ENCODE measurements at places on chromosomes 6 and 20.

DNA sequence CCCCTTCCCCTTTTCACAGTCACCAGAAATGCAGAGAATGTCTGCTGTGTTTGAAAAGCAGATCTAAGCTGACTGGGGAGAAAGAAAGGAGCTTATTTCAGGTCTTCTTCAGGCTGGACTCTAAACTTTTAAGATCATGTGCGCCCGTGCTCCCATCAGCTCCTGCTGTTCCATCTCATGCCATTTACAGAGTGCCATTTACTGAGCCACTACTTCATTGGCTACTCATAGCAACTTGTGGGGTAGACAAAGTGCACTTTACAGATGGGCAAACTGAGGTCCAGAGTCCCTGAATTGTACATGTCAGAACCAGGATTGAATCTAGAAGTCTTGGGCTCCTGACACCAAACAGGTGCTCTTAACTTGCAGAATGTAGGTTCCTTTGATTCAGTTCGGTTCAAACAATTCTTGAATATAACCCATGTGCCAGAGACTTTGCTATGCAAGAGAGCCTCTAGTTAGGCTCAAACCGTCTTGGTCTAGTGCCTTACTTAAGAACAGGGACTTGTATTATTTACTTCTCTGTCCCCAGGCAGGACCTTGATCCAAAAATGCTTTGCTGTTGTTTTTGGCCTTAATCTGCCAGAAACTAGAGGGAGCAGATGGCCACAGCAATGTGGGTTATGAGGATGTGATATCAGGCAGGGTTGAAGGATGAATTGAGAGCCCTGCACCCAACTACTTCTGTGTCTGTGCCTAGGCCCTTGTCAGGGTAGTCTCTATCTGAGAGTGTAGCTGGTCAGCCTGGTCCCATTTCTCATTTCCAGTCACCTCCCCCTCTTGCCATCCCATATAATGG, 56.4 kb downstream of the RALY start:
- no peak for DNase-seq

- DNase-seq, result peak; percentile 43
These were observed 20.2 kb upstream of the GJE1 start for GRCh38 chr6:142112451-142113061.

- DNase-seq, result no peak
These were observed 341.9 kb upstream of the EYS start for GRCh38 chr6:66048684-66049474.

DNA sequence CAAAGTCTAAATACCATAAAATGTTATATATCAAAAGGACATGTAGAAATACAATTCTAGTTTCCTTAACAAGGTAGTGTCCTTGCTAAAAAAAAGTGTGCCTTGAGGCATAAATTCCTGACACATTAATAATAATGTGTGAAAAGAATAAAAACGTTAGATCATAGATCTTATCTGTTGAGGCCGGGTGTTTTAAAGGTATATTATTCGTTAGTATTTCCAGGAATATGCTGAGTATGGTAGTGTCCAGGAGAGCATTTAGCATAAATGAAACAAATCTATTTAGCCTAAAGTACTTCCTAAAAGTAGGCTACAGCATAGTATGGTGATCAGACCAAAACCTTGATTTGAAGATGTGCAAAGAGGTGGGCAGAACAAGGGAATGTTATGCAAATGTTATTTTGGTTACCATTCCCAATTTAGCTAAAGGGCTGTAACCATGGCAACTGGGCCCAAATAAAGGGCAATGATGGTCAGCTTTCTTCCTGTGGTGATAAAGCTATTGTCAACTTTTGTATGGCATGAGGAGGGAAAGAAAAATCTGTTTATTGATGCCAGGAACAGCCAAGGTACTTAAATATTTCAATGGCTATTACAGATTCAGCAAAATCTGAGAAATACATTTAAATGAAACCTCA, 18.9 kb downstream of the MKKS start:
- DNase-seq, result no peak

DNA sequence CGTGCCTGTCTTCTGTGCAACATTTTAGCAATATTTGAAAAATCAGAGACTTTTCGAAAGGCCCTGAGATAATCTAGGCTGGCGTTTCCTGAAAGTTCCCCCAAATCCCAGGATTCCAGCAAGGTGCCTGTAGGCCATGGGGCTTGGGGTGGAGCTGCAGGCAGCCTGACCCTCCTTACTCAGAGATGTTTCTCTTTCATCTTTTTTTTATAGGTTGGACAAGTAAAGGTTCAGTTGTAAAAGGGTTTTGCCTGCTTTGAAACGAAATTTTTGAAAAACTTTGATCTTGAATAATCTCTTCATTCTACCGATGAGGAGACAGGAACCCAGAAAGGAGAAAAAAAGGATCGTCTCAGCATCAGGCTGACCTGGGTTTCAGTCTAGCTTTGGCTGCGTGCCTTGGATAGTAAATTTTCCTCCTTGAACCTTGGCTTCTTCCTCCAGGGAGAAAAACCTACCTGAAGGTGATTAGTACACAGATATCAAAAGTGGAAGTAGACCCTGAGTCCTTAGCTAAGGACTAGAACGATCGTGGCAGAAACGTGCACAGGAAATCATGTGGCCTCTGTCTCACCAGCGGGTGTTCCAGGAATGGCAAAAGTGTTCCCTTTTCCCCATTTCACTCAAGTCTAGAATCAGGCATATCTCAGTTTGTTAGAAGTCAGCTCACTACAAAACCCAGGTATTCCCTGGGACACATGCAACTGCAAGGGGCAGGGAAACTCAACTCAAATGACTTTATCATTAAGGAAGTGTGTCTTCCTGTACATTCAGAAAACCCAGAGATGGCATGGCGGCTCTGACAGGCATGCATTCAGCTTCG, 128.2 kb upstream of the PTPN1 start:
- DNase-seq, result no peak

DNA sequence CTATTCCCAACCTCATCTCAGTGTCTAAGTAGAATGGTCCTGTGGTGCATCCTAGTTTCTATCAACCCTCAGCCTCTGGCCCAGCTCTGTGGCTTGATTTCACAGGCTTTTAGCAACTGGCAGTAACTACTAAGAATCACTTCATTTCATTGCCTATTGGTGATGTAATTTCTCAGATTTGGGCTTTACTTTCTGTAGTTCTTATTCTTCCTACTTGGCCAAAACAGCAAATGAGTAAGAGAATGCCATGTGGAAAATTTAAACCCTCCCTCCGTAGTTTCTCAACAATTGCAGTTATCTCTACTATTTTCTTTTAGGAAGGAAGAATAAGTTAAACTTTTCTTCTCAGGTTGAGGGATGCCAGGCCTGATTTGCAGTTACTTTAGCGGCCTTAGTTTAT, 387.3 kb downstream of the CDKAL1 start:
- DNase-seq, result no peak

- peak; percentile 25 for DNase-seq
These were observed at the start of gene TOX2 for GRCh38 chr20:43914311-43915210. Gene TOX2 (plus strand): TSS chr20:43914852. CDS start chr20:43914892, 40 bp downstream.

DNA sequence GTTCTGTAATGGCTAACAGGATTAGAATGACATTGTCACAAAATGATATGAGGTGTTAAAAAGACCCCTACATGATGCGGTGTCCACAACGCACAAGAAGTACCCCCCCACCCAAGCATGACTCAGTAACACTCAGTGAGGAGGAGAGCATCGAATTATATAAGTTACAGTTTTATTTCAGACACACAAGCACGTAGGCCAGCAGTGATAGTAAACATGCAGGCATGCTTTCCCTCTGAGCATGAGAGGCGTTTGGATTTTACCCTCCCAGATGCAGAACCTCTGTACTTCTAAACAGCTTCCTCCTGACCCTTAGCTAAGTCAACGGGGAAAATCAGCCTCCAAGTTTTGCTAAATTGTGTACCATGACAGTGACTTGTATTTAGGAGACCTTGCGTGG, 23.9 kb downstream of the GNAS start:
- no peak for DNase-seq

DNA sequence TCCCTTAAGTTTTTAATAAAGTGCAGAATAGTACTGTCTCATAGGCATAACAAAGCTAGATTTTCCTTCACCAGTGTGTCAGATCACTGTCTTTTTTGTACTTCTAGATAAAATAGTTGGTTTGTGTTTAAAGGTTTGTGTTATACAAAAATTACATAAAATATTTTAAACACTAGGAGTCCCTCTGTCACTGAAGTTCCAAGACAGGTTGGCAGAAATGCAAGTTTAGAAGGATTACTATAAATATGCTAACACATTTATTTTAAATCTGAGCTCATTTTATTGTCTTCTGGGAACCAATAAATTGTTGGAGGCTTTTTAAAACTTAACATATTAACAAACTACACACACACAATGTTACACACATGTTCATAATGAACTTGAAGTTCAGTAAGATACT, 30.8 kb upstream of the RUNX2 start:
- no peak for DNase-seq

DNA sequence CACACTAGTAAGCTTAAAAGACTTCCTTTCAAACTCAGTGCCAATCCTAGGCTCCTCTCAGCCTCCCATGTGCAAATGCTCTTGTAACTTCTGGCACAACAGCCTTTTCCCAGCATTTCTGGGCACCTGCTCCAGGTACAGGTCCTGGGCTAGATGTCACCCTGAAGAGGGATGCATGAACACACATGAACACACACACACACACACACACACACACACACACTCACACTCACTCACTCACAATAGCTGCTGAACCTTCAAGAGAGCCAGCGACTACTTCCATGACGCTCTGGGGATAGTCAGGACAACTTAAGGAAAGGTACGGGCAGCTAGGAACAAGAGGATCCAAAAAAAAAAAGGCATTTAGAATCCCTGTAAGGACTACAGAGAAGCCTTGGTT, 122.8 kb downstream of the INSM1 start:
- no peak for DNase-seq

DNA sequence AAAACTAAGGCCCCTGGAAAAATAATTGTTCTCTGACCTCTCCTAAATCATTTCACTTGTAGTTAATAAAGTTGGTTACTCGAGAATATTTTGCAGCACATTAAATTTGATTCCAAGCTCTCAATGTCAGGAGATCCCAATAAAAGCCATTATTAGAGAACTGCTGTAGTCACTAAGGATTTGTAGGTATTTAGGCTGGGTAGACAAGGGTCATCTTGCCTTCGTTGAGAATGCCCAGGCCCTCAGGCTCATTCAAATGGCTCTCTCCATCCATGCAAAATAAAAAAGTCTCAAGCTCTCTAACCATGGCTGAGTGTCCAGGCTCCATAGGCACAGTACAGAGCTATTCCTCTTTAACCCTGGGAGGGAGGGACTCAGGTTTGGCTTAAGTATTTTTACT, 117.0 kb upstream of the HMGCLL1 start:
- no peak for DNase-seq

DNA sequence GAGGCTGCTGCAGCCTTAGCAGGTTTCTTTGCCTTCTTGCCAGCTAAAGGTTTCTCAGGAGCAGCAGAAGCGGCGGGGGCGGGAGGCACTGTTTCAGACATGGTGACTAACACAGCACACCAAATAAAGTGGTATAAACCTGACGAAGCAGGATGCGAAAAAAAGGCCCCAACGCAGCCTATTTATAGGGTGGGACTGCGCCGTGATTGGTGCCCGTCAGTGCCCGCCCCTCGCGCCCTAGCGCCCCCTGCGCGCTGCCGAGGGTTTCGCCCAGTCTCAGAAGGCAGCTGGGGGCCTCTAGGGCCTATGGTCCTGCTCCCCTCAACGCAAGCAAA, 55.0 kb downstream of the TRIM38 start:
- DNase-seq, result peak; percentile 76

- peak; percentile 50 for DNase-seq
These were observed 285.2 kb downstream of the UST start for GRCh38 chr6:149031859-149032598.

GRCh38 chr20:53642196-53643030, 48.8 kb upstream of the ZNF217 start:
- DNase-seq, result no peak

- no peak for DNase-seq
These were observed 140.0 kb upstream of the SGK1 start for GRCh38 chr6:134457941-134458340.

DNA sequence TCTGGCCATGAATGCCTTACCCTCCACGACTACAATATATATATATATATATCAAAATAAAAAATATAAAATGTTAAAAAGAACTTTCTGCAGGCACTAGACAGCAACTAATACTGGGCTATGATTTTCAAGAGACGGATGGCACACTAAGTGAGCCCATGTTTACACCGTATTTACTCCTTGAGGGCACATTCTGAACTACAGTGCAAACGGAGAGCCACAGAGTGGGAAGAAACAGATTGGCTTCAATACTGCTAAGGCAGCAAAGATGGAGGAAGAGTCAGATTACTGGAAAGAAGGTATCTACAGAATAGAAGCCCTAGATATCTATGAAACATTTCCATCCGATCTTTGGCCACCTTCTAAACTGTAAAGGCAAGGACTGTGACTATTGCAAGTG, 330.3 kb downstream of the HTR1B start:
- no peak for DNase-seq

DNA sequence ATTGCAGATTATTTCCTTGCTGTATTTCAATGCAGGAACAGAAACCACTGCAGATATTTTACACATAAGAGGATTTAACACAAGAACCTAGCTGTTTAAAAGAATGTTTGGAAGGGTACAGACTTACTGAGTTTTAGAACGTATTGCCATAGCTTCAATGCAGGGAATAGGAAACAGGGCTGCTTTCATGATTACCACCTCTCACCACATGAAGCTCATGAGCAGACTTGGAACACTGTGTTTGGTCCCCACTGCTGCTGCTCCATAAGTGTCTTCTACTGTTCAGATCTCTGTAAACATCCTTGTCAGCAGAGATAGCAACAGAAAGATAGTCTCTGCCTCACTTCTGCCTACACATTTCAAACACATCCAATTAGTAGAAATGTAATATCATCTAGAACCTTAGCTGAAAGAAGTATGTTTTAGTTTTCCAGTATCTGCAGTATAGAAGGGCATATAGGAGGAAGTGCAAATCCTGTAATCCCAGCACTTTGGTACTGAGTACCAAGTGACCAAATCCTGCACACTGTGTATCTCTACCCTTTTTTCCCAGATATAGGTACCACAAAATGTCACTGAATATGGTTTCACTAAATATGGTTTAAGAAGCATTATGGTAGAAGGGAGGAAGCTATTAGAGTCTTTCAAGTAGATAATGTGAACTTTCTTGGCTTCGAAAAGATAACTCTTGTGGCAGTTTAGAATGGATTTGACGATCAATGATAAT, 51.9 kb downstream of the STXBP5 start:
- DNase-seq, result no peak

DNA sequence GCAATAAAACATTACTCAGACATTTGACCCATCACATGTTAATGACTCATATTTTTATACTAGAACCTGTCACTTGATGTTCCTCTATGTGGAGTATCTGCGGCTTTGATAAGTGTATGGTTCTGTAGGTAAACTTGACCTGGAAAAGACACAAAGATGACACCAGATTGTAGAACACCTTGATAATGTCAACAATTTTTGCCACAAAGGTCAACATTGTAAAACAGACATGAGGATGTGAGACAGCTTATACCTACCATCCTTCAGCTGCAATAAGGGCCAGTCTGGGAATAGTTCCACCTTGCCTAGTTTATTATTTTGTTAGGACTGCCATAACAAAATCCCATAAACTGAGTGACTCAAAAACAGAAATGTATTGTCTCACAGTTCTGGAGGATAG, 202.4 kb downstream of the LMBRD1 start:
- DNase-seq, result no peak

GRCh38 chr6:133170602-133171001, 70.6 kb upstream of the EYA4 start:
- DNase-seq, result no peak
